ENCODE measurements at places on chromosomes 12 and 14. TPM values are rescaled to one million over a fixed set of nuclear protein-coding genes. Genes with fewer than 3 reads are reported as not detected.
A peak's percentile ranks its signal among the peaks of the same experiment; 100 is the strongest.

- no peak for DNase-seq
- no peak overlapping the region for H3K27ac ChIP-seq
- no peaks in the 10 kb centered on the region for H3K27me3 ChIP-seq
- peaks cover 17% of the 10 kb centered on the region for H3K4me1 ChIP-seq
Measured at GRCh38 chr12:54058128-54058768, 4.6 kb downstream of the HOXC4 start.

- H3K36me3 ChIP-seq: 0 out of 2 replicates have a peak, but pooled peaks cover 2% of the 10 kb centered on the region
- no peak overlapping the region for H3K27ac ChIP-seq
- H3K4me3 ChIP-seq: no peak overlapping the region
- no peak for DNase-seq
- H3K4me1 ChIP-seq: peaks cover 20% of the 10 kb centered on the region
Measured at GRCh38 chr12:50981319-50982239, 29.2 kb downstream of the HIGD1C start.

- no peaks in the 10 kb centered on the region for H3K27me3 ChIP-seq
- H3K4me3 ChIP-seq: 0 out of 2 replicates have a peak overlapping the region, but pooled peaks have one; percentile 19
- H3K4me1 ChIP-seq: peaks cover 14% of the 10 kb centered on the region
- no peak overlapping the region for H3K27ac ChIP-seq
Measured at GRCh38 chr12:49920241-49920914, 16.7 kb upstream of the FAIM2 start.

- no peak for DNase-seq
- H3K27ac ChIP-seq: no peak overlapping the region
- no peaks in the 10 kb centered on the region for H3K36me3 ChIP-seq
- no peaks in the 10 kb centered on the region for H3K4me1 ChIP-seq
Measured at GRCh38 chr14:37566811-37567371, 28.2 kb downstream of the FOXA1 start.

- no peak overlapping the region for H3K4me3 ChIP-seq
- no peaks in the 10 kb centered on the region for H3K4me1 ChIP-seq
- no peak overlapping the region for H3K27ac ChIP-seq
Measured at GRCh38 chr14:21913759-21914158, 240.1 kb upstream of the OR4E1 start.

DNA sequence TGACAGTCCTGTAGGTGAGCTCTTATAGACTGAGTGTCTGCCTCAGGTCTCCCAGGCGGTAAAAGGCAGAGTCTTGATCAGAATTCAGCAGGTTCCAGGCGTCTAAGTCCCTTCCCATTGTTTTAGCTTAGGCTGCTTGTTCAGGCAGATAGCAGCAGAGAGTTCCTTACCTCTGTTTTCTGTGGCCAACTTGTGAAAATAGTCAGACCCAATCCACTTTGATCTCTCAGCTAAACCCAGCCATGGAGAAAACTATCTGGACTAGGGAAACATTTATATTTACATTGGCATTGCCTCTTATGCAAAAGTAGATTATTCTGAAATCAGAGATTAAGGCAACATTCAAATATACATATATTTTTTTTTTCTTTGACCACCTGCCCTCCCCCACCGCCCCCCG, 21.4 kb downstream of the CCDC62 start:
- H3K27me3 ChIP-seq: no peaks in the 10 kb centered on the region
- no peaks in the 10 kb centered on the region for H3K36me3 ChIP-seq
- no peak for DNase-seq
- peaks cover 3% of the 10 kb centered on the region for H3K4me1 ChIP-seq
- H3K27ac ChIP-seq: no peak overlapping the region

DNA sequence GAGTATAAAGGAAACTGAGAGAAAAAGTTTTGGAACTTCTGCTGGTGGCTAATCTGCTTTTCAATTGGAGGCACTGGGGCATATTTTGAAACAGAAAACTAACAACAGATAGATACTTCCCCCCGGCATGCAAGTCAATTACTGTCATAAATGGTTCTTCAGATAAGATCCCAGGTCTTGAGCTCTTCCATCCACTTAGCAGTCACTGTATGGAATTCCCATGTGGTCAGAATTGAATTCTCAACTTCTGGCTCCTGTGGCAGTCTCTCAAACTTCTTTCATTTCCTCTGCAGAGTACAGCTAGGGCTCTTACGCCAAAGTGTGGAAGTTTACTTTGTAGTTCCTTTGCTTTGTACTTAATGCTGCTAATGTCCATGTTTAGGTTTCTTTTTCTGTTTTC, 452.2 kb downstream of the IPO8 start:
- H3K27ac ChIP-seq: no peak overlapping the region
- no peak for DNase-seq
- no peaks in the 10 kb centered on the region for H3K27me3 ChIP-seq
- H3K4me1 ChIP-seq: no peaks in the 10 kb centered on the region
- H3K4me3 ChIP-seq: no peak overlapping the region
- H3K36me3 ChIP-seq: no peaks in the 10 kb centered on the region

DNA sequence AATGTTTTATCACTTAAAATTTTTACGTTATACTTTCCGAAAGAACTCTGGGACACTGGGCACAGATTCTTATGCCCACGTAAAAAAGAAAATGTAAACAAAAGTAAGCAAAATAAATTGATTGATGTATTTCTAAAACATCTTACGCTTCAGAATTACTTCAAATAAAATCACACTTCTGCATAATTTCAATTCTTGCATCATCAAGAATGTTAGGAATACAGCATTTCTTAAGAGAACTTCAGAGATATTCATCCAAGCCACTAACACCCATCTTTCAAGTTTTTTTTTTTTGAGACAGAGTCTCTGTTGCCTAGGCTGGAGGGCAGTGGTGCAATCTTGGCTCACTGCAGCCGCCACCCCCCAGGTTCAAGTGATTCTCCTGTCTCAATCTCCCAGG, 180.6 kb downstream of the MED13L start:
- no peak overlapping the region for H3K27ac ChIP-seq
- no peaks in the 10 kb centered on the region for H3K27me3 ChIP-seq
- no peaks in the 10 kb centered on the region for H3K4me1 ChIP-seq
- H3K4me3 ChIP-seq: no peak overlapping the region

- H3K4me3 ChIP-seq: no peak overlapping the region
- no peaks in the 10 kb centered on the region for H3K27me3 ChIP-seq
- H3K36me3 ChIP-seq: no peaks in the 10 kb centered on the region
- no peaks in the 10 kb centered on the region for H3K4me1 ChIP-seq
Measured at GRCh38 chr12:75048767-75049166, 160.9 kb downstream of the KCNC2 start.

- no peaks in the 10 kb centered on the region for H3K4me1 ChIP-seq
- no peak for DNase-seq
- H3K36me3 ChIP-seq: no peaks in the 10 kb centered on the region
- H3K27ac ChIP-seq: no peak overlapping the region
- no peaks in the 10 kb centered on the region for H3K27me3 ChIP-seq
Measured at GRCh38 chr12:23855813-23856212, 93.7 kb downstream of the SOX5 start.

DNA sequence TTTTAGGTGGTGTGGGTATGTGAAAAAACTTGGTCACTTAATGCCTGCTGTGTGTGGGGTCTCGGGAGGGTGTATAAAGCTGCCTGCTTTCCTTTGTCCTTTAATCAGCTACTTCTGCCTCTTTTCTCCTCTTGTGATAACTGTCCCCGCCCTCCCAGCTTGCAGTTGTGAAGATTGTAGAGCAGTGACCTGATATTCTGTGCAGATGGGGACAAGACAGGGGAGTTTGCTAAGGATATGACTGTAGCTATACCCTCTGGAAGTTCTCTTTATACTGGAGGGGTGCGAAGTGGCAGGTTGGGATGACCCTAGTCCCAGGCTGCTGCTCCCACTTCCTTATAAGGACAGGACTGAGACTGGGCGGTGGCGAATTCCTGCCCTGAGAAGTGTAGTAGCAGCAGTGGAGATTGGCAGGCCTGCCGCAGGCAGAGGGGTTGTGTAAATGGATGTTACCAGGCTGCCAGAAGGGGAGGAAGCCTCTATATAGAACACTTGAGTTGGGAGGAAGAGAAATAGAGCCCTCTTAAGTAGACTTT, 835 bp downstream of the MYL6 start:
- DNase-seq: peak; percentile 69
- peak overlapping the region; percentile 85 for H3K4me3 ChIP-seq
- H3K36me3 ChIP-seq: peaks cover 20% of the 10 kb centered on the region
- no peaks in the 10 kb centered on the region for H3K27me3 ChIP-seq
- H3K4me1 ChIP-seq: peaks cover 14% of the 10 kb centered on the region
- peak overlapping the region; percentile 89 for H3K27ac ChIP-seq

DNA sequence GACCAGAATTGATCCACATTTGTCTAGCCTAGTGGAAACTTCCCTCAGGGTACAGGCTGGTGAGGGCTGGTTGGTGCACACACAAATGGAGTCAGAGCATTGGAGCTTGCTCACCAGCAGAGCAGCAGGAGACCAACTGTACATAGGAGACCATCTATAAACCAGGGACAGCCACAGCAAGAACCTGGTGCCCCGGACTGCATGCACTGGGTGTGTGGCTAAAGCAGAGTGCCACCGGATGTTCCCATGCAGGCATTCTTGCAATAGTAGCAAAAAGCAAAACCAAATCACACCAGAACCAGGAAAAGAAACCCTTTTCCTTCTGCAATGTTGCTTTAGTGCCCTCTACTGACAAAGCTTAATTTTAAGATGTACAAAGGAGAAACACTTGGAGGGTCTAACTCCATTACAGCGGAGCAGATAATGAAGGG, 136.4 kb downstream of the MDGA2 start:
- H3K36me3 ChIP-seq: no peaks in the 10 kb centered on the region
- no peaks in the 10 kb centered on the region for H3K4me1 ChIP-seq

DNA sequence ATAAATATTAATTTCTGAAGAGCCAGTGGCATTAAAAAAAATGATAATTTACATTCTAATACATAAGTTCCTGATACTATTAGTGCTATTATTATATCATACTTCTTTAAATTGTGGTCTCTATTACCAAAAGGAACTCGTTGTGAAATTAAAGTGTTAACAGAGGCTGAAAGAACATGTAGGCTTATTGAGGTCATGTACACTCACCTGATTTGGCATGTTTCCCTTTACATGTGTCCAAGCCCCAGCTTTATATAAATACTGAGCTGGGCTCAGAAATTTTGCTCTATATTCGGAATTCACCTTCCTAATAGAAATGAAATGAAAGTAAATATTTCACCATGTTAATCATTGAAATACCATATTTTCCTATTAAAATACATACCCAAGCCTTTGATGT, 11.0 kb downstream of the MDM1 start:
- H3K36me3 ChIP-seq: peaks cover 5% of the 10 kb centered on the region
- no peak overlapping the region for H3K27ac ChIP-seq
- DNase-seq: no peak
- H3K4me1 ChIP-seq: peaks cover 15% of the 10 kb centered on the region
- H3K27me3 ChIP-seq: no peaks in the 10 kb centered on the region

MSI1 gene
- not detected for total RNA-seq

AKAP6 gene
- 14.3 TPM for total RNA-seq

TMEM63C gene
- total RNA-seq: not detected

NINJ2 gene
- total RNA-seq: 5.2 TPM

CAPS2 gene
- total RNA-seq: 4.4 TPM

NR1H4 gene
- not detected for total RNA-seq

PPP4R4 gene
- 0.22 TPM for total RNA-seq

SNRNP35 gene
- 19.0 TPM for total RNA-seq

FITM1 gene
- not detected for total RNA-seq
